ENCODE measurements at places on chromosomes 1 and 21.

DNA sequence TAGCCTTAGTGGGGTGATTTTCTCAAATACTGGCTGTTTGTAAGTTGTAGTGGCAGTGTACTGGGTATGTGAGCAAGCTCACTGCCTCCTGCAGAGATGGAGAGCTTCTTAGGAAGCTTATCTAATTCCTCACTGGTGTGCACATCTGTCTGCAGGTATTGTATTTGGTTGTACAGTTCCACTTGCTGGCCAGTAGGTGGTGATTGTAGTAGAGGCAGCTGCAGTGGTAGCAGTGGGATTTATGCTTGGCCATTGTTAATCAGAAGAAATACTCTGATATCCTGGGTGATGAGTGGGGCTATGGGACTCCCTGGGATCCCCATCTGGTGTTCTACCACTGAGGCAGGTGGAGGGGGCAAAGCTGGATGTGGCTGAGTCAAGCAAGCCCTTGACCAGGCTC lies 276.1 kb upstream of the SPAG17 start:
- no peak for DNase-seq

DNA sequence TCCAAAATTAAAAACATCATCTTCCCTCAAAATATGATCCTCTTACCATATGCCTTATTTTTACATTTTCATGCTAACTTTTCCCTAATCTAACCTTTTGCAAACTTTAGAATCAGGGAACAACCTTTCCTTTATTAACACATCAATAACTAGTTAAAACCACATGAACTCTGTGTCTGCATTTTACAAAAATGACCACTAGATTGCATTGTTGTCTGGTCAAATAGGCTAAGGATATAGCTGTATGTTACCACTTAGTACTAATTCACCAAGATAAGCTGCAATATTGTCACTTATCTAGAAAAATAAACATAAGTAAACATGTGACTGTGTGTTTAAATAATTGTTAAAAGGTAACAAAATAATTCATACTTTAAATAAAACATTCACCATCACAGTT lies 82.3 kb downstream of the DENND1B start:
- no peak for DNase-seq

DNA sequence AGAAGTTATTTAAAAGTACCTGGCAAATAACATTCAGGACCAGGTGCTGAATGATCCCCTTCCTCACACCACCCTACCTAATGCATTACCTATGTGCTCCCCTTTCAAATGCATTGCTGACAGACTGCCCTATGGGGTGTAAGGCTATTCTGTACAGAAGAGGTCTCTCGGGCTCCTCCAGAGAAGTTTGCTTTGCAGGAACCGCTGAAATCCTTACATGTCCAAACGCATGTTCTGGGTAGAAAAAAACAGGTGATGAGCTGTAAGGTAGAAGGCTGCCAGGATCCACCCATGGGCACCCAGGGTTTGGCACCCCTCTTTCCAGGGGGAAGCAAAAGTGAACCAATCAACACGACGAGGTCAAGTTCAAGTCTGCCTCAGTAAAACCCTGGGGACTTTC lies 58.3 kb upstream of the TARBP1 start:
- DNase-seq, result no peak

GRCh38 chr1:177596485-177596884 lies 373.4 kb downstream of the SEC16B start:
- no peak for DNase-seq

DNA sequence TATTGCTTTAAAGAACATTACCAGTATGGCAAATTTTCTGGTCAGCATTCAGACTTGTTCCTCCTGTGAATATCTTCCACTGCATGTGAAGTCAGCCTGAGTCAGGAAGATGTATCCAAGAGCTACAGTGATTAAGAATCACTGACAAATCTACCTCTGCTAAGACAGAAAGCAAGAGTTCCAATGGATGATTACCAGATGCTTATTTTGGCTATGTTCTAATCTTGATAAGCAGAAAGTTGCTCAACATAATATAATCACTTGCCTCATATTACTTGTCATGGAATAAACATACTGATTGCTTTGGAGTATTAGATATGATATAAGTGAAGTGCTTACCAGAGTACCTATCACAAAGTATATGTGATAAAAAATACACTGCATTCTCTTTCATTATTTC lies 738.1 kb downstream of the ADGRL2 start:
- no peak for DNase-seq

DNA sequence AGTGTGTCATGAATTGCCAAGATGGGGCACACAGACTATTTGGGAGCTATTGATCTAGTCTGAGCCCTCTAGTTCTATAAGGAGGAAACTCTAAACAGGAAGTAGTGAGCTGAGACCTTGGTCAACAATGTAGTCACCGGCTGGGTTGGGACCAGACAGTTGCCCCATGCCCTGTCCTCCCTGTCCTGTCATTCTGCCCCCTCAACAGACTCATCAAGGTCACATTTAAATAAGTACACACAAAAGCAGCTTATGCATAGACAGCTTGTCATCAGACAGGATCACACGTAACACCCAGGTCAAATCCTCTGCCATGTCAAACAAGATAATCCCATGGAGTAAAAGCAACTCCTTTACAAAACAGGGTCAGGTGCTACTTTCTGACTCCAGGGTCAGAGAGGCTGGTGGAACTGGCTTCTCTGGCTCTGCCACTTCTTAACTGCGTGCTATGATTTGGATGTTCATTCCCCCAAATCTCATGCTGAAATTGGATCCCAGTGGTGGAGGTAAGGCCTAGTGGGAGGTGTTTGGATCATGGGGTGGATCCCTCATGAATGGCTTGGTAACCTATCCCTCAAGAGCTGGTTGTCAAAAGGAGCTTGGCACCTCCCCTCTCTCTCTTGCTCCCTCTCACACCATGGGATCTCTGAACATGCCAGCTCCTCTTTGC lies 128.9 kb downstream of the HIVEP3 start:
- no peak for DNase-seq

- DNase-seq, result no peak
These were observed 65.1 kb upstream of the ID3 start for GRCh38 chr1:23624440-23624839.

DNA sequence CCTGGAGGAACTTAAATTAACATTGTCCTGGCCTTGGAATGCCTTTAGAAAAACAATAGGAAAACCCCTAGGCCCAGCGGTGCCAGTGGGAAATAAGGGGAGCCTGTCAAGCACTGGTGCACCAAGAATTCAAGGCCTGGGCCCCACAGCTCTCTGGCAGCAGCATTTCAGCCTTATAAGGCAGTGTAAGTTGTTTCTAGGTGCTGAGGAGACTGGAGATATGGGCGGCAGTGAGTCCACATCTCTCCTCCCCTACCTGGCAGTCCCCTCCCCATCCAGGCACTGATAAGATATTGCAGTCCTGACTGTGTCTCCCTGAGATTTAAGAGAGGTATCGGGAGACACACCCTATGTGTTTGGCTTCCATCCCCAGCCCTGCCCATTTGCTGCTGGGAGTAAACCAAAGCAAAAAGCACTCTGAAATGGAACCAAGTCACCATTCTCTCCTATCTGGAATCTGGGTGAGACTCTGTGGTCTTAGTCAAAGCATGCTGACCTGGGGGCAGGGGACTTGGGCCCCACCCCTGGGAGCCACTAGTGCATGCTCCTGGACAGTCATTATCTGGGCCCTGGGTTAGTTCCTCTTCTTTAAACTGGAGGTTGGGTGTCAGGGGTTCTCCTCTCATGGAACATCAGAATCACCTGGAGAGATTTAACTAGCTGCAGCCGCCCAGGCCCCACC lies 30.5 kb downstream of the DEGS1 start:
- no peak for DNase-seq

- DNase-seq, result no peak
These were observed 42.9 kb downstream of the CD53 start for GRCh38 chr1:110915804-110916203.

- DNase-seq, result no peak
These were observed 9.3 kb downstream of the RASSF5 start for GRCh38 chr1:206516728-206516990.

DNA sequence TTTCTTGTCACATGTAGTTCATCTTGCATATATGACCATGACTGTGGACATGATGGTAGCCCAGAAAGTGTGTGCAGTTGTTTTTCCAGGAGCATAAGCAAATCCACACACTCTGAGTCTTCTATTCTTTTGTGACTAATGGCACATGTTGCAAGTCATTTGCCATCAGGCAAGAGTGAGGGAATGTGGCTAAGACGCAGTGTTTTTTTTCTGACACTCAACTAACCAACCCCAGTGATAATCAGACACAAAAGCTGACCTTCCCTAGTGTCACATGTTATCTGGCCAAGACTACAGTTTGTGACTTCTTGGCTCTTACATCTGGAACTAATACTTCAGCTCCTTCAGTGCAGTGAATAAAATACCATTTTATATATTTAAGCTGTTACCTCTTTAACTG lies 108.8 kb downstream of the ITSN1 start:
- no peak for DNase-seq

DNA sequence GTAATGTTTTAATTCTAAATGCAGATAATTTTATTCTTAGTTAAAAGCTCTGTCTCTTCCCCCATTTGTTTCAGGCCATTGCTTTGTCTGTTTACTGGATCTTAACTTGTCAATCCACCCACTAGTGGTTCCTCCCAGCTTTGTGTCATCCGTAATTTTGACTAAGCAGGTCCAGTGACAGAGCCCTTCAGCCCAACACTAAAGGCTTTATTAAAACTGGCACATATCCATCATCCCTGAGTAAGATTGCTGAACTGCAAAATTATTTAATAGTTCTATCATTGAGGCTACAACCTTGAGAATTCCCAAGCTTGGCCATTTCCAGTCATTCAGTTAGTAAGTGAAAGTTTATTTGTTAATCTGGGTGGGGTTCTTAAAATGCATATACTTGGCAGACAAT lies 96.7 kb downstream of the NGF start:
- DNase-seq, result no peak

GRCh38 chr1:100796046-100796445 lies 76.5 kb downstream of the VCAM1 start:
- no peak for DNase-seq

DNA sequence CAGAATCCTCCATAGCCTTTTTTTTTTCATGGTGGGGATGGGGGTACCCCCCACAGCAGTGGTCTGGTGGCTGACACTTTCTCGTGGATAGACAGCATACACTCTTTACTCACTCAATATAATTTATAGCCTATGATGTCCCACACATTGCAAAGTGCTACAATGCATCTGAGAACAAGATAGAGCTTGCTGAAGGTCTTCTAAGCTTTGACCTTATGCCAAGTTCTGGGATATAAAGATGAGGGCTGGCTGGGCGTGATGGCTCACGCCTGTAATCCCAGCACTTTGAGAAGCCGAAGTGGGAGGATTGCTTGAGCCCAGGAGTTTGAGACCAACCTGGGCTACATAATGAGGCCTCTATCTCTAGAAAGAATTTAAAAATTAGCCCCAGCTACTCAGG lies 78.0 kb downstream of the MPZL1 start:
- no peak for DNase-seq

DNA sequence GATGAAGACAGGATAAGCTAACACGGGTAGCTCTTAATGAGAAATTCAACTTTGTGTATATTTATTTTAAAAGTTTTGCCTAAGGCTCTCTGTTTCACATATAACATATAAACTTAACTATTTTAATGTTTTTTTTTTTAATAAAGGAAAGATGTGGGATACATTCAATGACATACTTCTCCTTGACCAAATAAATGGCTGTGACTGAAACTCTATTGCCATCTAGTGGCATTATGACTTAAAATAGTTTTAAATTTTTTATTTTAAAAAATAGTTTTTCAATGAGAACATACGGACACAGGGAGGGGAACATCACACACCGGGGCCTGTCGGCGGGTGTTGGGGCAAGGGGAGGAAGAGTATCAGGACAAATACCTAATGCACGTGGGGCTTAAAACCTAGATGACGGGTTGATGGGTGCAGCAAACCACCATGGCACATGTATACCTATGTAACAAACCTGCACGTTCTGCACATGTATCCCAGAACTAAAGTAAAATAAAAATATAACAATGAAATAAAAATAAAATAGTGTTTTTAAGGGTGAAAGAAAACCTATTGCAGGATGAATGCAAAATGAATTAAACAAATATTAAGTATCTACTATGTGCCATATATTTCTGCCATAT lies 83.4 kb downstream of the LYST start:
- DNase-seq, result peak; percentile 52

GRCh38 chr1:33330906-33331305 lies 10.0 kb upstream of the A3GALT2 start:
- DNase-seq, result no peak

GRCh38 chr1:53448241-53448841 lies 10.9 kb upstream of the DMRTB1 start:
- DNase-seq, result no peak

DNA sequence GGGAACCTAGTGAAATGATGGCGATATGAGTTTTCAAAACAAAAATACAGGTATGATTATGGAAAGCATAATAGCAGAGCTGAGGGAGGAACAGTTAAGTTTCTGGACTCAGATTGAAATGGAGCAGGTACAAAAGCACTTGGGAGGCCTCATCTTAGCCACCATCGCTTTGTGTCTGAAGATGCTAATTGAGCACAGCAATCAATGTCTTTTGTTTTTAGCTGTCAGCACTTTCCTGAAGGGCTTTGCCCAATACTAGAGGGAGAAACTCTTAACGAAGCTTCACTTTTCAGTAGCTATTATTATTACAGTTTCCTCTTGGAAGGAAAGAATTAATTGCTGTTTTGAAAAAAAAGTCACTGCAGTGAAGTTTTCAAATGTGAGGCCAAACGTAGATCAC lies 348.7 kb downstream of the RWDD3 start:
- no peak for DNase-seq

DNA sequence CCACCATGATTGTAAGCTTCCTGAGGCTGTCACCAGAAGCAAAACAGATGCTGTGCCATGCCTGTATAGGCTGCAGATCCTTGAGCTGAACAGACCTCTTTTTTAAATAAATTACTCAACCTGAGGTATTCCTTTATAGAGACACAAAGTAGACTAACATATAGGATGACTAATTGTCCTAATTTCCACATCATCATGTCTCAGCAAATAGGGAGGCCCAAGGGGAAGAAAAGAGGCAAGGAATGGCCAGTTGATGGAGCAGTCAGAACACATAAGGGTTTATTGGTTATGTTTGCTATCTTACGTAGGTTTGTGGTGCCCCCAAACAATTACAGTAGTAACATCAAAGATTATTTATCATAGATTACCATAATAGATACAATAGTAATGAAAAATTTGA lies 126.2 kb downstream of the RASAL2 start:
- no peak for DNase-seq

GRCh38 chr1:56491441-56491840 lies 87.9 kb downstream of the PLPP3 start:
- no peak for DNase-seq

- no peak for DNase-seq
These were observed 35.4 kb upstream of the ARF1 start for GRCh38 chr1:228047183-228047466.

- no peak for DNase-seq
These were observed 3.4 kb downstream of the LRRC71 start for GRCh38 chr1:156923670-156924477.

GRCh38 chr1:74427681-74428080 lies 84.7 kb downstream of the LRRC53 start:
- no peak for DNase-seq

Data from DMS 273 treated with DMSO at 0.1 percent for 48 hours (cell line).